ENCODE measurements at places on chromosomes 11 and 22.

- no peak for DNase-seq
Measured at GRCh38 chr11:106523171-106523570, 445.7 kb downstream of the AASDHPPT start.

- no peak for DNase-seq
Measured at GRCh38 chr11:123313262-123313661, 116.8 kb upstream of the GRAMD1B start.

DNA sequence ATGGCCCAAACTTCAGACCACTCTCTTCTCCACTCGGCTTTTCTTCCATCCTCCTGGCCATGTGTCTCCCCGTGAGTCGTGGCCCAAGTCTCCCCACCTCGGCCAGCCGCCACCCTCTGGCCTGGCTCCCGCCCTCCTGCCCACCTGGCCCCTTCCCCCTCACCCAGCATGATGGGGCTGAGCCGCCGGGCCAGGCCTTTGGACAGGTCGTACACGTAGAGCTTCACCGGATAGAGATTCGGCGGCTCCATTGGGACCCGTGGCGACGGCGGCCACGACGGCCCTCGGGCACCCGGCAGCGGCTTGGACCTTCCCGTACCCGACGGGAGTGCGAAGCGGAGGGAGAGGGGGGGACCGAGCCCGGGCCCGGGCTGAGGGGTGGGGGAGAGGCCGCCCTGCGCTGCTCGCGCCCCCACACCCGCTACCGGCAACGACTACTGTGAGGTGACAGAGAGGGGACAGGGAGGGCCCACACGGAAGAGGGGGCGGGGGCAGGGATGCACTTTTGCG lies at the start of gene DESI1:
TSS of gene DESI1 (minus strand) at position 455 of the 510 bp plus-strand sequence. CDS start at position 251, 204 bp downstream.
- peak; percentile 67 for DNase-seq

GRCh38 chr11:120871194-120871593 lies 152.7 kb upstream of the TBCEL start:
- DNase-seq: no peak

GRCh38 chr11:1252371-1253102 lies 29.7 kb downstream of the MUC5B start:
- no peak for DNase-seq

GRCh38 chr11:88704485-88704884 lies 361.3 kb downstream of the GRM5 start:
- DNase-seq: no peak

DNA sequence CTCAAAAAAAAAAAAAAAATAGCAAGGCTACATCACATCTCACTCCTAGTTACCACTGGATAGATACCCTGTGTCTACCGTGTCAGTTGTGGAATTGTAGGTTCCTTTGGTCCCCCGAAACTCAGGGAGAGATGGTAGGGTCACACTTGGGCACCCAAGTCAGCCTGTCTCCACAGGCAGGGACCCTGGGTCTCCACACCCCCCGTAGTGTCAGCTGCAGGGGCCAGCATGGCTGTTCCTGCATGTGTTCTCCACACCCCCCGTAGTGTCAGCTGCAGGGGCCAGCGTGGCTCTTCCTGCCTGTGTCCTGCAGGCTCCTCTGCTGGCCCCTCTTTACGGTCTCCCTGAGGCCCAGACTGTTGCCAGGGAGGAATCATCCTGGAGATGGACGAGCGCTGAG lies 282.1 kb downstream of the BRD1 start:
- no peak for DNase-seq

GRCh38 chr22:38570779-38571364 lies 889 bp upstream of the DMC1 start:
- DNase-seq: peak; percentile 35
